Vein endothelial cell (primary cell): ENCODE measurements at places on chromosomes 1 and 21. TPM values are rescaled to one million over a fixed set of nuclear protein-coding genes. Genes with fewer than 3 reads are reported as not detected.

TNFAIP8L2 gene
- not detected in 2 replicates for total RNA-seq

MAP3K7CL gene
- 5.2 and 6.7 TPM in 2 replicates for total RNA-seq

SLC35E2B gene
- 40.0 and 50.6 TPM in 2 replicates for total RNA-seq

KIRREL1 gene
- 42.2 and 51.9 TPM in 2 replicates for total RNA-seq

KCNQ4 gene
- total RNA-seq, result not detected in 2 replicates

CPT2 gene
- 14.2 and 16.3 TPM in 2 replicates for total RNA-seq

TSPAN2 gene
- 1.5 and 4.2 TPM in 2 replicates for total RNA-seq

FYB2 gene
- total RNA-seq, result not detected in 2 replicates

A3GALT2 gene
- total RNA-seq, result not detected in 2 replicates

PLEKHG5 gene
- total RNA-seq, result 61.3 and 69.6 TPM in 2 replicates

RAB13 gene
- 61.6 and 63.0 TPM in 2 replicates for total RNA-seq
